ENCODE measurements at places on chromosomes 1 and 21. TPM values are rescaled to one million over a fixed set of nuclear protein-coding genes. Genes with fewer than 3 reads are reported as not detected.

DNA sequence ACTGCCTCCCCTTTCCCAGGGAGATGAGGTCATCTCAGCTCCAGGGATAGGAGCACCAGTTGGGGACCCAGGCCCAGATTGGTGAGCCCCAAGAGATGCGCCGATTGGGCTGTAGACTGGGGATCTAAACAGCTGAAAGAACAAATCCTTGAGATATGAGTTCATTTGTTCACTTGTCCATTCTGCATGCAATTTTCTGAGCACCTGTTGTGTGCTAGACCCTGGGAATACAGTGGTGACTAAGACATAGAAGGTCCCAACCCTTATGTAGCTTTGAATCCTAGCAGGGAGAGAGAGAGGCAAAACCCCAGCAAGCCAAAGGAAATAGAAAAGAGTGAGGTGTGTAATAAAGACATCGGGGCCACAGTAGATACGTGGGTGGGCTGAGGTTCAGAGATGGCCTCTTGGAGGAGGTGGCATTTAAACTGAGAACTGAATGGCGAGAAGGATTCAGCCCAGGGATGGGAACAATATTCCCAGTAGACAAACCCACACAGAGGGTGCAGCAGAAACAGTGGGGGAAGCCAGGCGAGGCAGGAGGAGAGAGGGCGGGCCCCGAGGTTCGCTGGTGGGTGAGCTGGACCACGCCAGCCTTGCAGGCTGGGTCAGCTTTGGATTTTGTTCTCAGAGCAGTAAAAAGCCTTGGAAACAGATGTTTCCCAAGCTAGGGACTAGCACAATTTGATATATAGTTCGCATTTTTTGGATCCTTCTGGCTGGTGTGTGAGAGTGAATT is 105.6 kb upstream of the ACTL8 start:
- no peak for DNase-seq

GRCh38 chr1:154768456-154769125 is 101.5 kb downstream of the KCNN3 start:
- DNase-seq, result no peak

DNA sequence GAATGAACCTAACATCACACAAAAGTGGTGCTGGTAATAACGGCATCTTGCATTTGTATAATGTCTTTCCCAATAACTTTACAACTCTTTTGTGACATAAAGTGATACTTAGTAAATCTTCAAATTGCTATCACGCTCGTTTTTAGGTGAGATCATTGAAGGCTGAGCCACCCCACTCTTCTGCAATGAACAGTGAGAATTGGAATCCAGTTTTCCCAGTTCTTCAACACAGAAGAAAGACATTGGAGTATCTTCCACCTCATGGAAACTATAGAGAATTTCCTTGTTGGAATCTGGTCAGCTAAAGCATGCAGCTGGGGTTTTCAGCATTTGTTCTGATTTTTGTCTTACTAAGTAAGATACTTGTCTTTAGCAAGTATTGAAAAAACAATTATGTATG is 59.9 kb upstream of the NRIP1 start:
- DNase-seq, result no peak

DNA sequence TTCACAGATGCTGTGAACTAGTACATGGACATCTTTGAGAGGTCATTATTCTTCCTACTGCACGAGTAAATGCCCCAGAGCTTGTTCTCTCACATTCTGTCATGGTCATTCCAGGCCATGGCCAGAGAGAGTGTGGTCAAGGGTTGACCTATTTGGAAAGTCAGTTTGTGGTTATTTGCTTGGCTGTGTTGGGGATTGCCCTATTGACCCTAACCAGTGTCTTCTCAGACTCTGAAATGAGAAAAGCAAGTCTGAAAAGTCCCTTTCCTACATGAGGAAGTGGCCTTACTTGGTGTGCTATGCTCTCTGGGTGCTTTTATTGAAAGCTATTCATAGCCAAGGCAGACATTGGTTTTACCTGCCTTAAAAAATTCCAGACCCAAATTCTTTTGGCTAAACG is 26.6 kb downstream of the CLIC6 start:
- no peak for DNase-seq

DNA sequence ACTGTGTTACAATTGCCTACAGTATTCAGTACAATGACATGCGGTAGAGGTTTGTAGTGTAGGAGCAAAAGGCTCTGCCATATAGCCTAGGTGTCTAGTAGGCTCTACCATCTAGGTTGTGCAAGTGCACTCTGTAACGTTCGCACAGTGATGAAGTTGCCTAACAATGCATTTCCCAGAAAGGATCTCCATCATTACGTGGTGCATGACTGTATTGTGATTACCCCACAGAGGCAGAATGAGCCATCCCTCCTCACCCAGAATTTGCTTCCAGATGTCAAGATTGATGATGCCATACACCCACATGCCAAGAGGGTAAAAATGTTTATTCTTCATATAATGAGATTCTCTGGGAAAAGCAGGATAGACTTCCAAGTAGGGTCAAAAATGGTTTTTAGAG is 199.3 kb upstream of the CTTNBP2NL start:
- no peak for DNase-seq

- no peak for DNase-seq
These were observed 187.2 kb downstream of the NFIA start for GRCh38 chr1:61269602-61270001.

DNA sequence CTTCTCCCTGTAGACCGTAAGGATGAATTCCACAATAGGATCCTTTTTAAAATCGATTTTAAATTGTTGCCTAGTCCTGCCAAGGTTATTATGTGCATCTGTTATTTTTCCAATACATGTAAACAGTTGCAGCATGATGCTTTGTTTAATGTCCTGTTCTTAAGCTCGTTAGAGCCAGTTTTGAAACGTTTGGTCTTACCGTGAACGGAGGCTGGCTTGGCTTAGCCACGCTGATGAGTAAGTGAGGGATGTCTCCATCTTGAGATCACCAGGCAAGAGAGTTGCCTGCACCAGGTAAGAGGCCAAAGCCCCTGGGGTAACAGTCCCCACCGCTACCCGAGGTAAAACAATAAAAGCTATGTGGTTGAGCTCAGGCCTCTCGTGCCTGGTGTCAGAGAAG is 17.3 kb downstream of the CSTB start:
- DNase-seq, result no peak

- DNase-seq, result no peak
These were observed 13.3 kb downstream of the TRPM2 start for GRCh38 chr21:44366586-44367211.

GRCh38 chr1:14650951-14651350 is 52.5 kb downstream of the KAZN start:
- DNase-seq, result no peak

- no peak for DNase-seq
These were observed 22.4 kb upstream of the CD34 start for GRCh38 chr1:207933205-207933800.

DNA sequence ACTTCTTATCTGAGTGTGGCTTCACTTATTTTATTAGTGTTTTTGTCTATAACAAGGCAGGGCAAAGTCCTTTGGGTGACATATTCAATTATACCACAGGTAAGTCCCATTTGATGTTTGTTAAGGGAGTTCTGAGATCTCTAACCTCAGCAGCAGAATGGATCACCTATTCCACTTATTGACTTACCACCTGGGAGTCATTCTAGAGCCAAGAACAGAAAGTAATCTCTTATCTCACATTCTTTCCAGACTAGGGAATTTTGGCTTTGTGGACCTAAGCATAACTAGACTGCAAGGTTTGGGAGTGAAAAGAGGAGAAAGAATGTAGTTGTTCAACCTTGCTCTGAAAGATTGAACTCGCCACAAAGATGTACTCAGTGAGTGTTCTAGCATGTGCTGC is 13.2 kb downstream of the FNDC7 start:
- no peak for DNase-seq

- DNase-seq, result no peak
These were observed 52.5 kb downstream of the LHX4 start for GRCh38 chr1:180282401-180283044.

DNA sequence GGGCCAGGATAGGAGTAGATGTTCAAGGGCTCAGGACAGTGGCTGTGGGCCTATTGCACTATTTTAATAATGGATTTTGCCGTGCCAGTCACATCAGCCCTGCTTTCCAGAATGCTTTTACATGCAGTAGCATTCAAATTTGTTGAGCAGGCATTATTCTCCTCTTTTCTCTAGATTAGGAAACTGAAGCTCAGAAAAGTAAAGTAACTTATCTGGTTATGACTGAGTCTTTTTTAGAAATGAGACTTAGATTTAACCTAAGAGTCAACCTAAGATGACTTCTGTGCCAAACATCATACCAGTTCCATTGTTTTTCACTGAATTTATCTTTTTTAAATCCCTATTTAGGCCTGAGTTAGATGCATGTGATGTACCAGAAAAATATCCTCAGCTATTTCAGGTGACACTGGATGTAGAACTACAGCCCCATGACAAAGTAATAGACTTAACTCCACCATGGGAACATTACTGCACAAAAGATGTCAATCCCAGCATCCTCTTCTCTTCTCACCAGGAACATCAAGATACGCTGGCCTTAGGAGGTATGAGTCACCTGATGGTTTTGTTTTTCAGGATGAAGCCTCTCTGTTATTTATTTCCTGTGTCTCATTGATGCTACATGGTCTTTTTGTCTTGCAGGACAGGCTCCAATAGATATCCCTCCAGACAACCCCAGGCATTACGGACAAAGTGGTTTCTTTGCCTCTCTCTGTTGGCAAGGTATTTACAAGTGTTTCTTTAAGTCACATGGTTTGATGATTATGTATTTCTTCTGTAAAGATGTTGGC is 31.4 kb upstream of the LEPR start:
- DNase-seq, result no peak

DNA sequence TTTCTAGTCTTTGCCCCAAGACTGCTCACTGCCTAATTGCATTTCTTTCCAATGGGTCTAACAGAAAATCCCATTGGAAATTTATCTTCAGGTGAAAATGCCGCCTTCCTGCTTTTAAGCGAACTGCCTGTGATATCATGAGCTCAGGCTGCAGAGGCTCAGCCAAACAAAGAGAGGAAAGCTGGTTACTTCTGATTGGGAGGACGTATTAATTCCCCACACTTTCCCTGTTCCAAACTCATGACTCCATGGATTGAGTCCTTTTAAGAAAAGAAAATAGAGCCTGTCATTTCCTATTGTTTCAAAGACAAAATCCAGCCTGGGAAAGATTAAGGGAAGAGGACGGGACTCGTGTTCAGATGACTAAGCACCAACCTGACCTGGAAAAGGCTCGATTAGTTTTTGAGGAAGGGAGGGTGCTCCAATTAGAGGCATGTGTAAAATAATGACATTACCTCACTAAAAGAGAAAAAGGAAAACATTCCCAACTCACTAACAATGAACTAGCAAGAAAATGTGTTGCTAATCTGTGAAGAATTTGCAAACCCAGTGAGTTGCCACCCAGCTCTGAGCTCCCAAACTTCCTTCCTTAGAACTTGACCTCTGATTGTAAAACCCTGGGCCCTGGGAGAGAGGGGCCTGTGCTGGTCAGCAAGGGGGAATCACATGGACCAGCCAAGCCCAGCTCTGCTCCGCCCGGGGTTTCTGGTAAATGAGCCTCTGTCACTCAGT is 61.2 kb downstream of the TCP10L start:
- no peak for DNase-seq

- DNase-seq, result no peak
These were observed 15.7 kb downstream of the PTPN22 start for GRCh38 chr1:113855630-113856400.

DNA sequence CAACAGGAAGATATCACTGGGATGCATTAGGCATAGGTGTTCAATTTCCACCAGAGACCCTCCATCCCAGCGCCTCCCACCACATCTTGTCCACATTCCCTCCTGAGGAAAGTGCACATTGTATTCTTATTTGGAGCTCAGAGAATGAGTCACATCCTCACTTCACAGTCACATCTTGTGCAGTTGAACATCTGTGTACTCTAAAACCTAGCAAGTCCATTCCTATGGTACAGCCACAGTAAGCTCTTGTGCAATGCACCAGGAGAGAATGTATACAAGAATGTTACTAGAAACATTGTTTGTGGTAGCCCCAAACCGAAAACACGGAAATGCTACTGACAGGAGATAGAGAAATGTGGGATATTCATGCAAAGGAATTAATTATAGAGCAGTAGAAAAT is 1.6 kb upstream of the KDF1 start:
- no peak for DNase-seq

DNA sequence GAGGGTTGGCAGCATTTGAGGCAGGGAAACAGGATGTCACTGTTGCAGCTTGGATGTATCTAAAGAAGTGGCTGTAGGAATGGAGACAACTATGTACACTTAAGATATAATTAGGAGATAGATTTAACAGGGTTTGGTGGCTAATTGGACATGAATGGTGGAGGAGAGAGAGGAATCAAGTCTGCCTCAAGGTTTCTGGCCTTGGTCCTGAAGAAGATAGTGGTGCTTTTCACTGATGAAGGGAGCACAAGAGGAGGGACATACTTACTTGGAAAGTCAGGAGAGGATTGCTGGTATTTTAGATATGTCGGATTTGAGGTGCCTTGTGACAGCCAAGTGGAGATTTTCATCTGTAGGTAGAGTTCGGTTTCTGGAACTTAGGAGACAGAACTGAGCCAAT is 123.9 kb downstream of the ST6GALNAC3 start:
- DNase-seq, result no peak

Gene CRYAA
- not detected for total RNA-seq

Gene CDC7
- total RNA-seq, result 11.6 TPM

Gene SIM2
- 14.8 TPM for total RNA-seq

Gene PIGP
- 20.5 TPM for total RNA-seq

Gene KCNH1
- total RNA-seq, result 0.33 TPM

Gene MYOM3
- total RNA-seq, result 0.70 TPM
